ENCODE measurements at places on chromosomes 12 and 14.

DNA sequence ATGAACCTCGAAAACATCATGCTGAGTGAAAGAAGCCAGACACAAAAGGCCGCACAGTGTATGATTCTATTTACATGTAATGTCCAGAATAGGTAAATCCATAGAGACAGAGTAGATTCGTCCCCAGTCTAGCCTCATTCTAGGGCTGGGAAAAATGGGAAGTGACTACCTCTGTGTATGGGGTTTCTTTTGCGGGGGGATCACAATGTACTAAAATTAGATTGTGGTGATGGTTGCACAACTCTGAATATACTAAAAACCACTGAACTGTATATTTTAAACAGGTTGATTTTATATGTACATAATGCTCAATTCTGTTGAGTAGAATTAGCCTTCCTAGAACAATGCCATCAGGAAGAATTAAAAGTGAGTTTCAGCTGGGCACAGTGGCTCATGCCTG lies 6.3 kb upstream of the RILPL2 start:
- DNase-seq = no peak

DNA sequence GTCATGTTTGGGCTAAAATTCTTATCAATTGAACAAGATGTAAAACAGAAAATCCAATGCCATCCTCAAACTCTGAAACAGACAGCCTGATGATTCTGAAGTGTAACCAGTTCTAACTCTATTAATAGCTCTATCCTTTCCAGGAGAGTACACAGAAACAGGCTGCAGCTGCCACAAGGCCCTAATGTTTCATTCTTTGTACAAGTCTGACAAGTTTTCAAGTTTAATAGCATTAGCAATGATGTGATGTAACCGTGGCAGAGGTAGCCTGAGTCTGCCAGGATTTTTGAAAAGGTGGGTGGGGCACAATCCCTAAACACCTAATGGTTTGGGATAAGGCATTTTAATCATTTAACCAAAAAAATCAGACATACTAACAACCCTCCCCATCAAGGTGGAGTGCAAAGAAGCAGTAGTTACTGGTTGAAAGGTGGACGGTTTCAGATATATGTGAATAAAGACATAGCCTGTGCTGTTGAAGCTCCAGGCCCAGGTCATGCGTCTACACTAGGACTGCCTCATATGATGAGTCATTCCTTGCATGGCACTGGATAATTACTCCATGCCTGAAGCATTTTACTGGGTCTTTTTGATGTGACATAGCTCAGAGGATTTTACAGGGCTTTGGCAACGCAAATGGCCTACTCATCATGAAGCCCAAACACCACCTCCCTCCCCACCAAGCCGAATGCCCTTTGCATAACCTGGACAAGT lies 145.1 kb upstream of the GRIP1 start:
- DNase-seq = no peak

GRCh38 chr14:61940666-61941420 lies 178.6 kb downstream of the SNAPC1 start:
- DNase-seq = no peak

DNA sequence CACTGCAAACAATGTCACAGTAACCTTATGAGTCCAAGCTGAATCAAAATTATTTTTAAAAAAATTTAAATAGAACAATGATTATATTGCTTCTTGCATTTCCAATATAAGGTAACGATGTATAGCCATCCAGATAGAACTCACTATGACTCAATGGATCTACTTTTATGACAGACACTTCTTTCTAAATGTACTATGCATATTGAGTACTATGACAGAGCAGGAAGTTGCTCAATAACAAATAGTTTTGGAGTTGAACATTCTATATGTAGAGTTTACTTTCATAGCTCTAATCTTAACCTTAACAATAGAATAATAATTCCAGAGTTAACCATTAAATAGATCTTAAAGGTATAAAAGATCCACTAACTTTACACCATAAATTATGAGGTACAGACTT lies 46.7 kb upstream of the ALG10B start:
- no peak for DNase-seq

- no peak for DNase-seq
These were observed 32.9 kb upstream of the EEA1 start for GRCh38 chr12:92961949-92962348.

- DNase-seq = peak; percentile 16
These were observed 43.9 kb downstream of the GIT2 start for GRCh38 chr12:109952160-109952858.

DNA sequence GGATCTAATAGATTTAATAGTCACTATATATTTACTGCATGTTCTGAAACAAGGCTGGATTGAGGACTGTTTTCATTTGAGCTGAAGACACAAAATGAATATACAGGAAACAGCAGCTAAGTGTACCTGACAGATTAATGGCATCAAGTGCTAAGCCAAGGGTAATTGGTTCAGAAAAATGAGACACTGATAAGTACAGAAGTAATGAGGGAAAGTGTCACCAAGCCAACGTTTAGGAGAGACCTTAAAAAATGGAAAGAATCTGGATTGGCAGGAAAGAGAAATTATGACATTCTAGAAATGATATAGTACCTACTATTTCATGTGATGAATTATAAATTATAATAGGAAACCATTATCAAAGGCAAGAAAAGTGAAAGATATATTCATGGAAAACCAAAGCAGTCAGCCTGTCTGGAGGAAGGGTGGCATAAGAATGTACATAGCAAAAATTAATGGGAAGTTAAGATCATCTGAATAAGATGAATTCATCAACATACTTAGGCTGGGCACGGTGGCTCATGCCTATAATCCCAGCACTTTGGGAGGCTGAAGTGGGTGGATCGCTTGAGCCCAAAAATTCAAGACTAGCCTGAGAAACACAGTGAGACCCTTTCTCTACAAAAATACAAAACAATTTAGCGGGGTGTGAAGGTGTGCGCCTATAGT lies 21.0 kb upstream of the DUSP16 start:
- no peak for DNase-seq

DNA sequence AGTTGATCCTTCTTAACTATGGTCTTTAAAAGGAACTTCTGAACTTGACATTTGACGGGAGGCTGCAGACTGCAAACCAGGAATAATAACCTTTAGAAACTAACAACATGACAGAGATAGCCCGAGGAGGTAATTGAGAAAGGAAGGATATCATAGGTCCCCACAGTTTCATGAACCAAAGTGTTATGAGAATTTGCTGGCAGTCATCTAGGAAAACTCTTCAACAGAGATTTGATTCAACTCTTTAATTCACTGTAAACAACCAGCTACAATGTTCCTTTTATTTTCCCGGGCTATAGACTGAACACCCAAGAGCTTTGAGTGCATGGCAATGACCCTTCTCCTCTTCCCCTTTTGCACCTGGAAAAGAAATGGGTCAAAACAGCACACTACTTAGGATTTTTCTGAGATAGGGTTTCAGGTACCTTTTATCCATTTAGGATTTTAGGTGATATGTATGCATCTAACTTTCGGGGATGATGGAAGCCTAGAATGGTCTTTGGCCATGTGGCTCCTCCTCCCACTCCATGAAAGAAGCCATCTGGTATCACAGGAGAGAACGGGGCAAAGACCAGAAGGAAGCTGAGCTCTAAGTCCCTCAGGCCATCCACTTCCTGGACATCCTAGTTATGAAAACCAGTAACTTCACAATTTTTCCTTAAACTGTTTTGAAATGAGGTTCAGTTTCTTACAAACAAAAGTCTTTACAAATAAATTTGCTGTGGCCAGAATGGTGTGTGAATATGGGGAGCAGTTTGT lies 23.0 kb downstream of the GLT8D2 start:
- no peak for DNase-seq

GRCh38 chr14:89138846-89139245 lies 278.2 kb downstream of the FOXN3 start:
- no peak for DNase-seq

DNA sequence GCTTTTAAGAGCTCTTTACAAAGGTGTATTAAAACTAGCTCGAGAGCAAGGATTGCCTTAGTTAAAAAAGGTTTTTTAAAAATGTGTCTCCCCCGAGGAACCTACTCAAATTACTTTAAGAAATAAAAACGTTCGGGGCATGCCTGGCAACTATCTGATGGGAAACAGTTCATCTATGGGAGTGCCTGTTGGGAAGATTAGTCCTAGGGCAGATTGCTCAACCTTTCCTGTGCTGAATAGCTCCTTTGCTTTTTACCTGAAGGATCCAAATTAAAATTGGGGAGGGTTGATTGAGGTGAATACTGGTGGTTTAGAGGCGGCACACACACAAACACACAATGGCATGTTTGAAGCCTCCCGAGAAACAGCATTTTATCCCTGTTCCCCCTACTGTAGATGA lies 541.4 kb upstream of the ATP2B1 start:
- DNase-seq = no peak

GRCh38 chr12:4477129-4477528 lies 31.5 kb upstream of the FGF6 start:
- DNase-seq = no peak

DNA sequence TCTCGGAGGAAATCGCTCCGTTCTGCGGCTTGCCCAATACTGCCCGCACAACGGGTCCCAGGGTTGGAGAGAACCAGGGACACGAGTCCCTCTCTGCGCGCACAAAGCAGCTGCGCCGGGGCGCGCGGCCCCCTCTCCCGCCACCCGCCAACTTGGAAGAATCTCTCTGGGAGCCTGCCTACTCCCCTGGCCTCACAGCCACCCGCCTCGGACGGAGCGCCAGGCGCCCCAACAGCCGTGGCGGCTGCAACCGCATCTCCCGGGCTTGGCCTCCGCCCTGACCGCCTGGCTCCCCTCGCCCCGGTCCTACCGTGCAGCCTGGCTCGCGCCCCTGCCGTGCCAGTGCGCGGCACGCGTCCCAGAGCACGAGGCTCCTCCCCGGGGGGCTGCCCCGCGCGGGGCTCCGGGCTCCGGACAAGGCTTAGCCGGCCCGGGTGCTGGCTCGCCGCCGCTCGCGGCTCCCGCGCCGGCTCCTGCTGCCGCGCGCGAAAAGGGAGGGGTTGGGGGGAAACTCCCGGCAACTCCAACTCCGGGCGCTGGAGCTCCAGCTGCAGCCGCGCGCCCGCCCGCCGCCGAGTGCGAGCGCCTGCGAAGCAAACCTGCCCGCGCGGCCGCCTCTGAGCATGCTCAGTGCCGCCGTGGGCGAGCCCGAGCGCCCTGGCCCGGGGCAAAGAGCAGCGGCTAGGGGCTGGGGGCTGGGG lies at the start of gene STXBP6:
TSS of gene STXBP6 (minus strand) at position 580 of the 701 bp plus-strand sequence. CDS start 75,329 bp downstream, outside the sequence.
- DNase-seq = no peak

DNA sequence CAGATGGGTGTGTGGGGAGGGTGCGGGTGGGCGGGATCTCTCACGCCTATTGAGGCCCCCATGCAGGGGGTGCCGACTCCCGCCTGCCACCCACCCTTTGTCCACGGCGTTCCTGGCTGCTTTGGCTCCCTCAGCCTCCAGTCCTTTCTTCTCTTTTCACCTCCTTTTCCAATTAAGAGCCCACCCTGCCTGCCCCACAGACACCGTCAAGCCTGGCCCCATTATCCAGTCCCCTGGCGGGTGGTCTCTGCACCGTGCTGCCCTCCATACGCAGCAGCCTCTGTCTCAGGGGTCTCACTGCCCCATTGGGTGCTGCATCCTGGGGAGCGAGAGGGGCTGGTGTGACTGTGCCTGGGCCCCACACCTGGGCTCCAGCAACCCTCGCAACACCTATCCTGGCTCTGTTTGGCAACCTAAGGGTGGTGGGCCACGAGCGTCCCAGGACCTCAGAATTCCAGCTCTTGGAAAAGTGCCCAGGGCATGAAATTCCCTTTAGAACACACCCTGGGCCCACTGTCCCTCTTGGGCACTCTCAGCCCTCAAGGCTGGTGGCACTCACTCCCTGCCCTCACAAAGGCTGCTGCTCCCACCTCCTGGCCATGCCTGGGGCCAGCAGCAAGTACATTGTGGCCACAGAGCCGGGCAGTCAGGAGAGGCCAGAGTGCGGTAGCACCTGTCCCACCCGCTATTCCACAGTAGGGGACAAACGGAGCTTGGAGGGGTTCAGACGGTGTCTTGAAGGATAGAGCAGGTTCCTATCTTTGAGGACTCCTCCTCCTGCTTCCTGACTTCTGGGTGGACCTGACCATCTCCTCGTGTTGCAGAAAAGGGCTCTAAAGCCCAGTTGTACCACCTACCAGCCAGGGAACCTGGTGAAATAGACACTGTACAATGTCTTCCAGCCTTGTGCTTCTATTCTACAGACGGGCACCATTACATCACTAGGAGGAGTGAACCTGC lies 114.1 kb downstream of the KIF26A start:
- no peak for DNase-seq
